ENCODE measurements at places on chromosomes 7 and 10.

DNA sequence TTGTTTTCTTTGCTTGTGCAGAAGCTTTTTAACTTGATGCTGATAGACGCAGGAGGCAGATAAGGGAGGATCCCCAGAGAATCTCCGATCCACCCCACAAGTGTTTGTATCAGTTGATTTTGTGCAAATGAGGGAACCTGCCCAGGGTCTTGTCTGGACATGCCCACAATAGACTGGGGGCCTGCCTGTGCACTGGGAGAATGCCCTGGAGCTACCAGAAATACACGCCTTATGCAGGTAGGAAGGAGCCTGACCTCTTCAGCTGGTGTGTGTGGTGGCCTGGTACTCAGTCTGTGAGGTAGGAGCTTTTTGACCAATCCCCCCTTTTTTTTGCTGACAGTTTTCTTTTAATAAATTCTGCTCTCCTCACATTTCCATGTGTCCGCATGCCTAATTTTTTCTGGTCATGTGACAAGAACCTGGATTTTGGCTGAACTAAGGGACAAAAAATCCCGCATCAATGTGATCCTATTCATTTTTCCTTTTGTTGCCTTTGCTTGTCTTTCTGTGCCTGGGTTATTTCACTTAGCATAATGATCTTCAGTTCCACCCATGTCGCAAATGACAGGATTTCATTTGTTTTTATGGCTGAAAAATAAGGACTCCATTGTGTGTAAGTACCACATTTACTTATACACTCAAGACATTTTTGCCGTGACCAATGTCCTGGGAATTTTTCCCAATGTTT, 430.6 kb upstream of the NRG3 start:
- DNase-seq, result no peak

GRCh38 chr7:151330661-151331060, 11.0 kb upstream of the NUB1 start:
- DNase-seq, result no peak

GRCh38 chr7:1236132-1236661, 3.5 kb downstream of the UNCX start:
- DNase-seq, result no peak

DNA sequence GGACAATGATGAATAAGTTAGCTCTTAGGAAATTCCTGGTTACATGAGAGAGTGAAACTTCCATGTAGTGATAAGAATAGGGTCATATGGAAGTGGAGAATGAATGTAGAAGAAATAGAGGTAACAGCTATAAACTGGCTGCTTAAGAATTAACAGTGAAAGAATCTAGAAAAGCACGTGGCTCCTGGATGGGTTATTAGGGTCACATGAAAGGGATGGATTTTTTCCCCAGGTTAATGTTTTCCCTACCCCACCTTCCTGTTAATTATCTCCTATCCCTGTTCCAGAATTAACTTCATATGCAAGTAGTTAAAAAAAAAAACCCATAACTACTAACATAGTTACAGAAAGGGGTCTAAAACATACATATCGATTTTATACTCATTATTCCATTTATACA, 58.0 kb downstream of the ANKIB1 start:
- no peak for DNase-seq

GRCh38 chr10:13592306-13592705, 5.5 kb downstream of the PRPF18 start:
- no peak for DNase-seq

DNA sequence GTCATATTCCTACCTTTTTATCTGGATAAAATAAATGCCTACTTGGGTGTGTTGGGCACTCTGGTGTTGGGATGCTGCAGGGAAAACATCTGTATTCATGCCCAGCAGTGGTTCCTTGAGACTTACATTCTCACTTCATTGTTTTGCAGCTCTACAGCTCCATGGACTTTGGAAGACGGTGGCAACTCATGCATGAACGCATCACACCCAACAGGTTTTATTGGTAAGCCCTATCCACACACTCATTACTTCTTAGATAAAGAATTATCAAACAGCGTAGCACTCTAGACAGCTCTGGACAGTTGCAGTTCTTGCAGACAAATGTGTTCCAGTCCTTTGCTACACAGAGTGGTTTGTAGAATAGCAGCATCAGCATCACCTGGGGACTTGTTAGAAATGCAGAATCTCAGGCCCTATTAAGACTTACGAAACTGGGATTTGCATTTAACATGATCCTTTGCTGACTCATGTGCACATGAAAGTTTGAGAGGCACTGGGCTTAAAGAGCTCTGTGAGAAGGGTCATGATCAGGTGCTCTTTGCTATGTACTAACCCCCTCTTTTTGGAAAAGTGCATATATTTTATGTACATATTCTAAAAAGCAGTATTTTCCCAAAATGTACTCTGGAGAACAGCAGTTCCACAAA, 401.9 kb downstream of the SORCS3 start:
- DNase-seq, result no peak

GRCh38 chr7:55073051-55073511, 54.3 kb downstream of the EGFR start:
- DNase-seq, result peak; percentile 82

DNA sequence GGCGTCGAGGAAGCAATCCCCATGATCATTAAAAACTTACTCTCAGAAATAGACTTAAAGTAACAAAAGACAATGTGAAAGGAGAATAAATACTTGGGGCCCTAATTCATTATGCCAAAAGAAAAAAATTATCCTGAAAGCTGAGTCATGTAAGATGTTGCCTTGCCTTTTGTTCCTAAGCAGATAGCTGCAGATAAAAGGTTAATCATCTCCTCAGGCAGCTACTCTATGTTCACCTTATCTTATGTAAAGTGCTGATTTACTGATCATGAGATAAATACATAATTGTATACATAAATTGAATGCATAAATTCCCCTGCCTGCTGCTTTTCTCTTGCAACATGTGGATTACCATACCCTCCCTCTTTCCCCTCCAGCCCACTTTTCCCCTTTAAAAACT, 28.1 kb upstream of the CREB3L2 start:
- no peak for DNase-seq

DNA sequence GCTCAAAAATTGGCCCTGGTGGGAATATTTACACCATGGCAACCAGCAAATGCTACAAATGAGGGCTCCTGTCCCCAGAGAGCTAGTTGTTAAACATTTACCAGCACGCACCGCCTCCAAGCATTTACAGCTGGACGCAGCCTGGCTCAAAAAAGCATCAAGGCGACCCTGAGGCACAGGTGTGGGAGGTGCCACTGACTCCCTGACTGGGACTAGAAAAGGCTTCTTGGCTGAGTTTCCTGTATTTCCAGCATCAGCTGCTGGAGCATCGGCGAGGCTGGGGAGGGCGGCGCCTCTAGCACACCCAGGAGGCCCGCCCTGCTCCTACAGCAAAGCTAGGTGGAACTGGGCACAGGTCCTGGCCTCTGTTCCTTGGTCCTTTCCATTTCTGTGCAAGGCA, 43.5 kb upstream of the ZRANB1 start:
- no peak for DNase-seq

DNA sequence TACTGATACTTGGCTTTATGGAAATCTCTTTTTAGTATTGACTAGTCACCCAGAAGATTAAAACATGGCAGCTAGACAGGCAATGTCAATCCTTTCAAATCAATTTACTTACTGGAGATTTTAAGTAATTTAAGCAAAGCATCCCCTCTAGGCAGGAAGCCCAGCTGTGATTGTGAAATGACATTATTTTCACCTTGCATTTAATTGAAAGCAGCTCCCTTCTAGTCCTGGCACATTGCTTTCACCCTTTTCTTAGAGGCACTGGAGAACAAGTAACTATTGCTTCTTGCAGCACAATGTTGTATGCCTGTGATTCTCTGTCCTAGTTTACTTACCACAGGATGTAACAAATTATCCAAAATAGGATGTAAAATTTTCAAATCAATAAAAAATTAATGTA, 13.3 kb downstream of the ST7 start:
- peak; percentile 63 for DNase-seq

GRCh38 chr7:102814025-102814471, 65.2 kb downstream of the FAM185A start:
- peak; percentile 7 for DNase-seq

DNA sequence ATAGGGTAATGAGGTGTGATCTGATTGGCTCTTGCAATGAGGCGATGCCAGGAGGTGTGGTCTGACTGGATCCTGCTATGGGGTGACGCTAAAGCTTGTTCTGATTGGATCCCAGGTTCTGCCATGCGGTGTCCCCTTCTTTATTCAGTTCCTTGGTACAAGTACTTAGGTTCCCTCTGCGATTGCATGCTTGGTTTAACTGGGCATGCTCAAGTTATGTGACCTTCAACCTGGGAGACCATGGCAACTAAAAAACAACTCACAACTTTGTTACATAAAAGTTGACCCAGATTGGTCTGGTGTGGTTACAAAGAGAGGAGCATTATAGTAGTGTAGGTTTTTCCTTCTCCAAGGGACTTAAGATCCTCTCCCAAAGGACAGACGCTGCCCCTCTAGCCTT, 49.5 kb upstream of the DNAJC1 start:
- DNase-seq, result no peak

- no peak for DNase-seq
Observed at GRCh38 chr7:36723951-36724664, at the start of gene AOAH. TSS of gene AOAH (minus strand) at chr7:36724494. CDS start at chr7:36724148, 346 bp downstream.

DNA sequence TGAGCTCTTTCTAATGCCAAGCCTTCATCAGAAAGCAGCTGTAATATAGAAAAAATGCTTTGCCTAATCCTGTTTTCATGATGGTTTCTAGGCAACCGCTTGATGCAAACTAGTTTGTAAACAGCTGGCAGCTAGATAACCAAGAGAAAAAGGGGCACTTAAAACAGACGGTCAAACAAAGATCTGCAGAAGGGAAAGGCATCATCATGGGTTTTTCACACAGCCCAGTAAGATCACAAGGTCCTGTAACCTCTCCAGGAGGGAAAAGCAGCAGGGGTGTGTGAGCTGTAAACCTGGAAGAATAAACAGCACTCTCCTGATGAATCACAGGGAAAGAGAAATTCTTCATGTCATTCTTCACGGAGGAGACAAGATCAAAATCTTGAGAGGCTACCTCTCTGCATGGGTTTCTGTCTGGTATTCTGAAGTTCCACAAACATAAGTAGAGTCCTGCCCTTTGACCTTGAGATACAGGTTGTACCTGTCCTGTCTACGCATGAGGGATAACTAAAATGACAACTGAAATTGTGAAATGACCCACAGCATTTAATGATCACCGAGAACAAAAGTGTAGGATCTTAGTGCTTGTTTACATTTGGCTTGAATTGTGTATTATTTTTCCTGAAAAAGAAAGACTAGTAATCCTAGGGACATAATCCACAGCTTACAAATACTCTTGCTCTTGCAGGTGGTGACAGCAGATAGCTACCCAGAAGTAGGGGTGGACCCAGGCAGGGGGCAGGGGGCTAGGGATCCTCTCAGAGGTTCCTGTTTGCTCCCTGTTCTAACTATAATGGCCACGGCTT, 48.0 kb downstream of the CREB3L2 start:
- peak; percentile 79 for DNase-seq

DNA sequence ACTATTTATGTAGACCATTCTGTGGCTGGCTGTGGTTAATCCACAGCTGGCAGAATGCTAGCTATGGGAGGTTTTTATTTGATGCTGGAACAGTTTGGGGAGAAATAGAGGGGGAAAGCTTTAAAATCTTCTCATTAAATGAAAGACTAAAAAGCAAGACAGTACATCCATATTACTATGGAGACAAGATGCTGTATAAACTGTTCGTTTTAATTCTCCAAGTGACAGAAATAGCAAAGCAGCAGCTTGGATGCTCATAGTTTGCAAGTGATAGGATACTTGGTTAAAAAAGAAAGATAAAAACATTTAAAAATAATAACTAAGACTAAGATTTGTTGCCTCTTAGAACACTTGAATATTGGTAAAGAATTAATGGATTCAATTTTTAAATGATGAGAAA, 304.9 kb upstream of the KAT6B start:
- no peak for DNase-seq

DNA sequence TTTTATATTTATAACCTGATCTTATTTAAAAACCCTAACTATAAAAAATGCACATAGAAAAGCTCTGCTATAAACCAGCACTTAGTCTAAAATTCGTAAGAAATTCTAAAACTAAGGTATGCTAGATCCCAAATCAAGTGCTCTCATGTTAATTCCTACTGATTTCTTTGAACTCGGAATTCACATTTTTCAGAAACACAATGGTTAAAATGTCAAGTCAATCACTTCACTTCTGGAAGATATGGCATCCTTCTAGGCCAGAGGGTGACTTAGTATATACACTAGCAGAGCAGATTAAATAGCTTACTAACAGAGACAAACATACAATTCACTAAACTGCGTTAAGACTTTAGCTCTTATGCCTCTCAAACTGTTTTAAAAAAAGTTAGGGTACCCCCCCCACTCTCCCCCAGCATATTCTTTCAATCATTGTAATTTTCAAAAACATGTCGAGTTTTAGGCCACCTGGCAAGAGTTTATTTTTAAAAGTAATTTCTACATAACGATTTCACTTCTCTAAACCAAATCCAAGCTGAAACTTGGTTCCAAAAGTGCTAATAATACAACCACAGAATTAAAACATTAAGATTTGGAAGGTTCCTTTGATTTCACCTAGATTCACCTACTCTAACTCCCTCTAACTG, 129.4 kb downstream of the NRBF2 start:
- DNase-seq, result no peak

GRCh38 chr7:7335215-7335614, 152.9 kb downstream of the C1GALT1 start:
- DNase-seq, result no peak

DNA sequence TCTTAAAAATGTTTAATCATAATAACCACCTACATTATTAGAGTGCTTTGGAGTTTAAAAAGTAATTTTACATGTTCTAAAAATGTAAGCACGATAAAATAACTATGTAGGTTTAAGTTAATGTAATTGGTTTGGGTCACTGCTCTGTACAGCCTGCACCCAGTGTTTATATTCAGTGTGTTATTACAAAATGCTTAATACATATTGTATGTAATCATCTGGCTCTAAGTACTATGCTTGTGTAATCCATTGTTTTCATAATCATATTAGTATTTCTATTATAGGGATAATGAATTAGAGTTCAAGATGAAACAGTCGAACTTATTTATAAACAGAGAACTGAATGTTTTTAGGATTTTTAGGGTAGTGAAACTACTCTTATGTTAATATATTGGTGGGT, 13.1 kb downstream of the RPA3 start:
- no peak for DNase-seq

- DNase-seq, result no peak
Observed at GRCh38 chr10:119367841-119368549, 160.6 kb downstream of the GRK5 start.

GRCh38 chr10:99976886-99977665, 32.7 kb downstream of the DNMBP start:
- DNase-seq, result peak; percentile 97

- peak; percentile 51 for DNase-seq
Observed at GRCh38 chr7:16646472-16647072, 591 bp downstream of the BZW2 start.

DNA sequence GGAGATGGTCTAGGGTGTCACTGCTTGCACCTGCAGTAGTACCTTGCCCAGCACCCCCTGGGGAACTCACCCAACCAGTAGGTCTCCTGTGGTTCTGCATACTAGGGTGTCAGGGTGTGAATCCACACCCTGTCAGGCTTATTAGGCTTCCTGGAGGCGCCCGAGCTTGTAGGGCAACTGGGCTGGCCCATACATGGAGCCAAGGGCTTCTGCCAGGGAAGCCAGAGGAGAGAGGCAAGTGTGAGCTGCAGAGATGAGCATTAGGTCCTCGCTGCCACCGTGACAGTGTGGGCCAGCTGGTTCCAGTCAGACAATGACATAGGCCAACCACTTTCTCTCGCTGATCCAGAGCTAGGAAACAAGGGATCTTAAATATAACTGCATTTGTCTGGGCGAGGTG, 11.2 kb downstream of the MXI1 start:
- no peak for DNase-seq

GRCh38 chr7:102424787-102425218, 8.6 kb upstream of the ORAI2 start:
- no peak for DNase-seq

GRCh38 chr7:34249192-34249591, 343.9 kb downstream of the BMPER start:
- no peak for DNase-seq
